ENCODE measurements at places on chromosomes 2 and 18. TPM values are rescaled to one million over a fixed set of nuclear protein-coding genes. Genes with fewer than 3 reads are reported as not detected.
A peak's percentile ranks its signal among the peaks of the same experiment; 100 is the strongest.

GRCh38 chr2:37672870-37673184, 1.4 kb upstream of the CDC42EP3 start:
- peak overlapping the region; percentile 95 for H3K27ac ChIP-seq
- peaks cover 12% of the 10 kb centered on the region for H3K4me1 ChIP-seq
- no peaks in the 10 kb centered on the region for H3K36me3 ChIP-seq
- H3K4me3 ChIP-seq = peak overlapping the region; percentile 89
- DNase-seq = no peak

GRCh38 chr2:172698041-172698863, 37.4 kb upstream of the RAPGEF4 start:
- H3K4me3 ChIP-seq = no peak overlapping the region
- no peak overlapping the region for H3K27ac ChIP-seq
- DNase-seq = no peak
- H3K27me3 ChIP-seq = no peaks in the 10 kb centered on the region
- no peaks in the 10 kb centered on the region for H3K4me1 ChIP-seq

DNA sequence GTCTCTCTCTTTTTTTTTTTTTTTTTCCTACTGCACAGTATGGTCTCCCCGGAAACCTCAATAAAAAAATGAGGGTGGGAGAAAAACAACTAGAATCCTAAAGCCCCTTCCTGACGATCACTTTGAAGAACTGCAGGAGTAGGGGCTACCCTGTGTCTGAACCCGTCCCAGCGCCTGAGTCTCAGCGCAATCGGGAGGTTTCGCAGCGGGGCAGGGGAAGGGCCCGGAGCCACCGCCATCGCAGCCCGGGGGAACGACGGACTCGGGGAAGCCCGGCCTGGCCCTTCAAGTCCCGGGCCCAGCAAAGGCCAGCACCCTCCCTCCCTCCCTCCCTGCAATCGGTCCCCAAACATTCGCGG, 411 bp downstream of the NARS1 start:
- no peaks in the 10 kb centered on the region for H3K27me3 ChIP-seq
- H3K27ac ChIP-seq = peak overlapping the region; percentile 93
- DNase-seq = no peak
- H3K4me3 ChIP-seq = peak overlapping the region; percentile 83

DNA sequence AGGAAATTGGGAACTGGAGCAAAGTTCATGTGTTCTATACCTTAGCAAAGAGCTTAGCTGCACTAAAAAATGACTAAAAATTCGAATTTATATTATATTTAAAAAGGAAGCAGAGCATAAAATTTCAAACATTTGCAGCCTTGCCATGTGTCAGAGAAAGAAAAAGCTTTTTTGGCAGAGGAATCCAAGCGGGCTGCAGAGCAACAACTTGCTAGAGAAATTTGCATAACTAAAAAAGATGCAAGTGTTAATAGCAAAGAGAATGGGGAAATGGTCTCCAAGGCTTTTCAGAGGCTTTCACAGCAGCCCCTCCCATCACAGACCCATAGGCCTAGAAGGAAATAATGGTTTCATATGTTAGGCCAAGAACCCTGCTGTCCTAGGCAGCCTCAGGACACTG, 1315.9 kb downstream of the DSC3 start:
- DNase-seq = no peak
- H3K27ac ChIP-seq = no peak overlapping the region
- no peaks in the 10 kb centered on the region for H3K27me3 ChIP-seq
- H3K36me3 ChIP-seq = no peaks in the 10 kb centered on the region

DNA sequence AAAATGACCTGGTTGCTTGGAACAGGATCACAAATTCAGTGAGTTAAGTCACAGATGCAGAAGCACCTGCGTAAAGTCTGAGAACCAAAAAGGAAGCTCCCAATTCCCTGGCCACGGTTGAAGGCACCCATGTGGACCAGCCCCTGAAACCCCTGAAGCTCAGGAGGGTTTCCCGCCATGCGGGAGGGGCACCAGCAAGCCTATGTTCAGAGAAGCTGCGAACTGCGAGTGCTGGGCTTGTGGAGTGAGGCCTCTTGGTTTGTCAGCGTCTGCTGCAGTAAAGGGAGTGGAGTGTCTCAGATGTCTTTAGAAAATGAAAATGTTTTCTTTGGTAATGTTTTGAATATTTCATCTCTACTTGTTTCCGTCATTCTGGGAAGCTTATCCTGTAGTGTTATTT, 16.1 kb upstream of the ACKR3 start:
- no peak for DNase-seq
- no peaks in the 10 kb centered on the region for H3K36me3 ChIP-seq
- no peak overlapping the region for H3K4me3 ChIP-seq
- H3K4me1 ChIP-seq = no peaks in the 10 kb centered on the region

DNA sequence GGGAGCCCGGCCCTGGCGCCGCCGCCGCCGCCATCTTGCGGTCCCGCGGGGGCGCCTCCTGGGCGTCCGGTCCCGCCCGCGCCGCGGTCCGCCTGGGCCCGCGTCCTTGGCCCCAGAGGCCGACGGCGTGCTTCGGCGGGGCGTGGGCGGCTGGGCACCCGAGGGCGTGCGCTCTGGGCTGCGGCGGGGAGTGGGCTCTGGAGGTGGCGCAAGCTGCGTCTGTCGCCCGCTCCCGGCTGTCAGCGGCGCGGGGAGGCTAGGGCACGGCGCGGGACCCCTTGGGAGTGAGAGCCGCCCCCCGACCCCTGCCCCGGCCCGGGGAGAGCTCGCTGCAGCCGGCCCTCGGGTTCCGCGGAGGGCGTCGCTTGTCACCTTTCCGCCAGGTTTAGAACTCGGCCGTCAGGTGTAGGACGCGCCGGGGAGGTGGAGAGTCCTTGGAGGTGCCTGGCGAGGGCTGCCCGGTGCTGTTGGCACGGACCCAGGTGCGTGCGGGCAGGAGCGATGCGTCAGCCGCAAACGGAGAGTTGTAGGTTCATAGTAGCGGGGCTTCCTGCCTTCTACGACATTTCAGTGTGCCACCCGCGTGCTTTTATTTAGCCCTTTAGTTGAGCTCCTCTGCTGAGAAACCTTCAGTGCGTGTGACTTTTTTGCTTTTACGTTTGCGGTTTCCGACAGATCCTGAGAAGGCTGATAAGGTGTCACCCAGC, 921 bp downstream of the VAPA start:
- peak overlapping the region; percentile 90 for H3K4me3 ChIP-seq
- no peaks in the 10 kb centered on the region for H3K27me3 ChIP-seq
- H3K27ac ChIP-seq = peak overlapping the region; percentile 99
- DNase-seq = peak; percentile 95
- H3K36me3 ChIP-seq = no peaks in the 10 kb centered on the region
- peaks cover 60% of the 10 kb centered on the region for H3K4me1 ChIP-seq

GRCh38 chr2:134324947-134325346, 71.1 kb downstream of the MGAT5 start:
- H3K27ac ChIP-seq = no peak overlapping the region
- no peaks in the 10 kb centered on the region for H3K27me3 ChIP-seq
- H3K36me3 ChIP-seq = no peaks in the 10 kb centered on the region
- peaks cover 18% of the 10 kb centered on the region for H3K4me1 ChIP-seq
- DNase-seq = no peak

The SNORC gene
- total RNA-seq = 0.79 TPM

The HOXD13 gene
- not detected for total RNA-seq

The CTNNA2 gene
- total RNA-seq = not detected

- H3K4me3 ChIP-seq = no peak overlapping the region
- H3K4me1 ChIP-seq = no peaks in the 10 kb centered on the region
- no peak overlapping the region for H3K27ac ChIP-seq
- no peak for DNase-seq
- H3K36me3 ChIP-seq = no peaks in the 10 kb centered on the region
- no peaks in the 10 kb centered on the region for H3K27me3 ChIP-seq
Observed at GRCh38 chr2:102927854-102928267, 166.0 kb downstream of the TMEM182 start.

- no peaks in the 10 kb centered on the region for H3K27me3 ChIP-seq
- no peak for DNase-seq
- no peaks in the 10 kb centered on the region for H3K4me1 ChIP-seq
- no peak overlapping the region for H3K4me3 ChIP-seq
Observed at GRCh38 chr2:55500025-55500424, 19.5 kb upstream of the CFAP36 start.

GRCh38 chr2:31207790-31208189, 9.5 kb downstream of the CAPN14 start:
- no peak overlapping the region for H3K27ac ChIP-seq
- H3K36me3 ChIP-seq = no peaks in the 10 kb centered on the region
- H3K4me3 ChIP-seq = no peak overlapping the region
- no peak for DNase-seq
- H3K27me3 ChIP-seq = no peaks in the 10 kb centered on the region

The UGT1A8 gene
- total RNA-seq = not detected

DNA sequence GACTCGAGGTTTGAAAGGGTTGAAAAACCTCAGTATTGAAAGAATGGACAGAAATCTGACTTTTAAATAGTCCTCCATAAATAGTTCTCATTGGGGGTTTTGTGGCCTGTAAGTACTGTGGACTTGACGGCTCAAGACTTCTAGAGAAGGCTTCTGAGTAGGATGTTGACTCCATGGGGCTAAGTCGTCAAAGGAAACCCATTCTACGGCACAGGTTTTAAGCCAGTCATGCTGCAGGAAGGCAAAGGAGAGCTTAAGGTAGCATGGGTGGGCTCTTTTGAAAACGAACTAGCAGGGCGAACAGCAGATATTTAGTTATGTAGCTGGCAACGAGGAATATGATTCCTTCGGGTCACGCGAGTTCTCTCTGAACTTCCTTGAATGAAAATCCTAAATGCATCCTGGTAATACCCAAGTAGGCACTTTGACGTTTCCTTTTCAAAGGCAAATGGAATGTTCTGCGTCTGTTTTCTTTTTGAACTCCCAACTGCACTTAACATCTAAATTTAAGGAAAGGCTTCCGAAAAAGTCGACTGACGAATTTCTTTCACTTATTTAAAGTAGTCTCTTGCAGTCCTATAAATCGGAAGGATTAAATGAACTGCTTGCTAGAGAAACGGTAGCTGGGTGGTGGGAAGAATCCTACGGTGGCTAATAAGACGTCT, 1.1 kb upstream of the NEDD4L start:
- no peaks in the 10 kb centered on the region for H3K27me3 ChIP-seq
- peaks cover 5% of the 10 kb centered on the region for H3K4me1 ChIP-seq
- peak overlapping the region; percentile 87 for H3K27ac ChIP-seq

The MPP4 gene
- 4.3 TPM for total RNA-seq

DNA sequence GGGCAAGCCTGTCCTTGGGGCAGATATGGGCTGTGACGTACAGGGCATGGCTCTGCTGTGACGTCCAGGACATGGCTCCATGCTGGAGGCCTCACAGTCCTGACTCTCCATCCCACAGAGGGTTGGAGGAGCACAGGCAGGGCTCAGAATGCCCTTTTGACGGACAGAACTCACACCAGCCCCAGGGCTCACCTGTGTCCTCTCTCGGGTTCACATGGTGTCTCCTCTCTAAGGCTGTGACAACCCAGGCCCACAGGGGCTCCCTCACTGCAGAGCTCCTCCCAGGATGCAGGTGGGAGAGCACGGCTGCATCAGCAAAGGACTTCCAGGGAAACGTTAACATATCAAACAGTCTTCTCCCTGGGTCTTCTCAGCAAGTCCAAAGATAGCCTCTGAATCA, 133.8 kb downstream of the EIPR1 start:
- peaks cover 9% of the 10 kb centered on the region for H3K4me1 ChIP-seq
- no peak overlapping the region for H3K27ac ChIP-seq
- peaks cover 18% of the 10 kb centered on the region for H3K36me3 ChIP-seq
- peak; percentile 44 for DNase-seq
- H3K4me3 ChIP-seq = no peak overlapping the region

DNA sequence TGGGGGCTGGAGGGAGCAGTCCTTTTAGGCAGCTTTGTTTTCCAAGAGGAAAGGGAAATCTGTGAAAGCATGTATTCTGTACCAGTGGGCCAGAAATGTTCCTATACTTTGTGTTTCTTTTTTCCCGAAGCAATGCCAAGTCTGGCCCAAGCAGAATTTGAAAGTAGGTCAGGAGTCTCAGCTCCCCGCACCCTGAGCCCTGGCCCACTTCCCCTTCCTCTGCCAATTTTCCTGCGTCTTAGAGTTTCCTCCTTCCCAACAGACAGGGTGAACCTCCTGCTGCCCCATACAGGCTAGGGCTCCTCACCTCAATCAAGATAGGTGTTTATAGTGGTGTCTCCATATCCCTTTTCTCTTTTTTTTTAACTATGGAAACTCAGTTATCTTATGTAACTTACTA, 65.3 kb downstream of the KCTD18 start:
- no peak for DNase-seq
- no peaks in the 10 kb centered on the region for H3K27me3 ChIP-seq
- H3K27ac ChIP-seq = no peak overlapping the region
- H3K4me1 ChIP-seq = no peaks in the 10 kb centered on the region
- no peak overlapping the region for H3K4me3 ChIP-seq

DNA sequence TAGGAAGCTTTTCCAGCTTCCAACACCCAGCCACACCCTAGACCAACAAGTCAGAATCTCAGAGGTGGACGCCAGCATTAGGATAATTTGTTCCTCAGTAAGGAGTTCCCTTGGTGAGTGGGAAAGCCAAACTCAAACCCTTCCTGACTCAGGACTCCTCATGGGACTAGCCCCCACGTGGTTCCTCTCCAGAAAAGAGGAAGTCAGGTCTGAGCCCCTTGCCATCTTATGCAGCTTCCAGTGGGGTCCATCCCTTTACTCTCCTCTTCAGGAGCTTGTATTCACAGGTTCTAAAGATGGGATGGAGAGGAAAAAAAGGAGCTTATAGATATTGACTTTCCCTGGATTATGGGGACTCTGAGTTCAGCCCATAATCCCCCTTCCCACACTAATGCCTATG, 14.8 kb upstream of the NOTO start:
- H3K4me3 ChIP-seq = no peak overlapping the region
- no peaks in the 10 kb centered on the region for H3K4me1 ChIP-seq
- H3K27me3 ChIP-seq = peaks cover 10% of the 10 kb centered on the region
- DNase-seq = no peak
- no peak overlapping the region for H3K27ac ChIP-seq

DNA sequence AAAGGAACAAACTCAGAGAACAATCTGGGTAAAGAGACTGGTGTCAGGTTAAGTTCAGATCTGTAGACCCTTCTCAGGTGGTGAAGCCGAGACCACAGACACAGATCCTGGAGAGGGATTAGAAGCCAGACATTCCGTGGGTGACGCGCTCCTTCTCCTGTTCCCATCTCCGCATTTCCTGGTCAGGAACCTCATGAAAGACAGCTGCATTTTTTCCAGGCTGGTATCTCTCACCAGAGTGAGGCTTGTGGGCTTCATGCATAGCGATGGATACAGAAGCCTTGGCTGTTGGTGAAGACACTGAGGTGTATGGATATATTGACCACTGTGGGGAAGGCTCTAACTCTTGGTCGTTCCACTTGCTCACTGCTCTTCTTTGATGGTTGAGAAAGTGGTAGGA, 152.6 kb downstream of the FAM210A start:
- no peaks in the 10 kb centered on the region for H3K27me3 ChIP-seq
- DNase-seq = no peak
- H3K4me3 ChIP-seq = no peak overlapping the region
- H3K27ac ChIP-seq = no peak overlapping the region
- no peaks in the 10 kb centered on the region for H3K36me3 ChIP-seq

DNA sequence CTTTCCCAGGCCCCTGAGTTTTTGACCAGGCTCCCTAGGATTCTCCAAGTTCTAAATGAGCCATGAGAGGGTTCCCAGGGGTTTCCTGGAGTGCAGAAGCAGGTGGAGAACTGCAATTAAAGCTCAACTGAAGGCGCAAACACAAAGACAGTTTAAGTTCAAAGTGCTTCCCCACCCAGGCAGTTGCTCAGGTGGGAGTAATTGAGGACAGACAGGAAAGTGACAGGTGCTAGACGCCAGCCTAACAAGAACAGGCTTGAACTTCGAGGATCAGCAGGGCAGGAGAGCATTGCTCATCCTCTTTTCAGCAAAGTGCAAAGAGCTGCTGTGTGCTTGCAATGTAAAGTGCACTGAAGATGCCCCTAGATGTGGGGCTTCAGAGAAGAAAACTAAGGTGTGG, 77.2 kb upstream of the ST8SIA3 start:
- H3K27me3 ChIP-seq = no peaks in the 10 kb centered on the region
- no peaks in the 10 kb centered on the region for H3K4me1 ChIP-seq
- H3K36me3 ChIP-seq = no peaks in the 10 kb centered on the region
- no peak overlapping the region for H3K27ac ChIP-seq
- no peak for DNase-seq

Data from spleen (tissue), 13 donors.